ENCODE measurements at places on chromosomes 7 and 10.

DNA sequence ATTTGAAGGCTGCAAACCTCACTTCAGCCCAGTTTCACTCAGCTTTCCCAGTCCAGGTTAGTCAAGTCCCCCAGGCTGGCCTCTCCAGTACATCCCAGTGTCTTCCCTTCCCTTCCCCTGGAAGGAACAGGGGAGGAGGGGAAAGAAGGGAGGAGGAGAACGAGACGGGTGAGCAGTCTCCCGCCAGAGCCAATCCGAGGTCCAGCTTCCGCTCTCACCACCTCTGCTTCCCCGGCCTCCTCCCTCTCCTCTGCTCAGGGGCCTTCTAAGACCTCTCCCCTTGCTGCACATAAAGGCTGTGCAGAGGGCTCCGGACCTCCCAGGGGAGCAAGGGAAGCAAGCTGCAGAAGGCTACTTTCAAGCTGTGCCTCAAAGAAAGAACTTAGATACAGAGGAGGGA is 4.1 kb downstream of the ATG9B start:
- no peak for DNase-seq

GRCh38 chr10:133381036-133381435 is 2.0 kb downstream of the PAOX start:
- DNase-seq = no peak

DNA sequence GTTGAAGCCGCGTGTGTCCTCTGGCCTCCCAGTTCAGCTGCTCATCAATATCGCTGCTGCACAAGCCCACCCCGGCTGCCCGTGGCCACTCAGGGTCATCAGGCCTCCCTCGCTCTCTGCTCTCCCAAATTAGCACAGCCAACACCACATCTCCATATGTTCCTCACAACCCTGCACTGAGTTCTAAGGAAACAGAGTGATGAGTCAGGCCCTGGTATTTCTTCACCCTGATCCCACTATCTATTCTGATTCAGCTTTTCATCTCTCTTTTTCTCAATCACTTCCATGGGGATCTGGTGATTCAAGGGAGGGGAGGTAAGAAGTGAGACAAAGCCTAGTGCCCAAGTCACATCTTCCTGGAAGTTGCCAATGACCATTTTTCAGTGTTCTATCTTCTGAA is 23.8 kb downstream of the CYTH3 start:
- DNase-seq = no peak

DNA sequence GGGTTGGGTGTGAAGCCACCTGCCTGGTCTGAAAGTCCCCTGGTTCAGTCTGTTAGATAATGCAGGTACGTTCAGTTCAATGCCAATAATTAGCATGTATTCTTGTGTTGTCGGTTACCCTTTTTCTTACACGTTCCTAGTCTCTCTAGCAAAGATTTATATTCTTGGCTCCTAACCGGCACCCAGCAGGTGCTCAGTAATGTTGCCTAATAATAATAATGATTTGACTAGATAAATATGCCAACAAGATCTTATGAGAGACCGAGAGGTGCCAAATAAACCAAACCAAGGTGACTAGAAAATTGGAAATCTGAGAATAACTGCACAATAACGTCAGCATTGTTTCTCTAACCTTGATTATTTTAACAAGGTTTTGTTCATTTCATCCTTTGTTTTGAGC is 1.1 kb upstream of the SMIM30 start:
- DNase-seq = no peak

GRCh38 chr10:122974543-122975064 is 5.6 kb upstream of the PSTK start:
- no peak for DNase-seq
